NCI-H2029 (cell line): ENCODE measurements at places on chromosomes 1 and 21.

DNA sequence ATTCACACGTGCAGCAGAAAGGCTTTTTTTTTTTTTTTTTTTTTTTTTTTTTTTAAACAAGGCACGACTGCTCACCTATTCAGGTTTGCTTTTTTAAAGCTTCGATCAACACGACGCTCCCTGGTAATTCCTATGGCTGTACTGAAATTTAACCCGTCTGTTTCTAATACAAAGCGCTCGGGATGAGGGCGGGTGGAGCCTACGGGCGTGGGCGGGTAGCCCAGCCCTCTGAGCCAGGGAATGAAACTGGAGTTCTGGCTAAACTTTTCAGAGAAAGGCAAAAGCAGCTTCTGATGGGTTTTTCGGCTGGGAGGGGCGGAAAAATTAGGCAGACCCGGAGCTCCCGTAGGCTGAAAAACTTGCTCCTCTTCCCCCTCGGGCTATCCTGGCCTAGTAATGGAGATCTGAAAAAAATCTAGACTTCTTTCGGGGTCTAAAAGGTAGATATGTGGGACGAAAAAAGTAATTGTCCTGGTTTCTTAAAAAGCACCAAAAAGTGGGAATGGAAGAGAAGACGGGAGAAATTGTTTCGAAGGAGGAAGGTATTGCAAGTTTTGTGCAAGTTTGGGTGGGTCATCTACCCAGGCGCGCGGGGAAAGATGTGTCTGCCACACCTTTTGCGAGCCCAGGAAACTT is 7.4 kb downstream of the NR5A2 start:
- no peak for DNase-seq

GRCh38 chr1:25146451-25146855 is 85.8 kb downstream of the SYF2 start:
- no peak for DNase-seq

DNA sequence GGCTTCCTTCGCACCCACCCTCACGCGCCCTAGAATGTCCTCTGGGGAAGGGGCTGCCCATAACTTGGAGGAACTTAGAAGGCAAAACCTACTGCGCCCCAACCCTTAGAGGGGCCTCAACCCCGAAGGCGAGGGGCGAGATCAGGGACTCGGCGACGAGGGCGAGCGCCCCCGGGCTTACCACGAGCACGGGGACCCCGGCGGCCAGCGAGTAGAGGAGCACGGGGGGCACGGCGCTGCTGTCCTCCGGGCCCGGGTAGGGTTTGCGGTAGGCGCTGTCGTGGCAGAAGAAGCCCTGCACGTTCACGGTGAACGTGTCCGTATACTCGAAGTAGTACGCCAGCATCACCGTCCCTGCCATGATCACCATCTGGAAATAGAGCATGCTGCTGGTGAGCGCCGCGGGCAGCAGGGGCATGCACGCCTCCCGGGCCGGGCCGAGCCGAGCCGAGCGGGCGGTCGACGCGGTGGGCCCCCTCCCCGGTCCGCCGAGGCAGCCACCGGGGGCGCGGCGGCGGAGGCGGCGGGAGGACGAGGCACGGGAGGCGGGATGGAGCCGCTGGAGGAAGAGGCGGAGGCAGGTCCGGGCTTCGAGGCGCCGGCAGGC is 304 bp downstream of the PLPPR5 start:
- no peak for DNase-seq

DNA sequence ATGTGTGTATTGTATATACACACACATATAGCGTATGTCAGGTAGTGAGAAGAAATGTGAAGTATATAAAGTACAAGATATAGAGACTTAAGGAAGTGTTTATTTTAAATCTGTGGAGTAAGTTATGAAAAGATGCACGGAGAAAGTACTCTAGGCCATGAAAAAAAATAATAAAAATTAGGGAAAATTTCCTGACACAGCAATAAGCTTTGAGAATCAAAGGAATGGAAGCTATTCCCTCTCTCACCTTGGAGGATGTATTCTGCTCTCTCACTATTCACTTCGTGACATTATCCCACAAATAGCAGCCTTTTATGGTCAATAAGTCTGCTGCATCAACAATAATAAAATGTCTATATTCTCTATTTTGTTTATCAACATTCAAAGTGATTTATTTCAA is 700.4 kb upstream of the RGS18 start:
- no peak for DNase-seq

- DNase-seq: no peak
Measured at GRCh38 chr1:41850029-41850428, 68.7 kb downstream of the HIVEP3 start.

DNA sequence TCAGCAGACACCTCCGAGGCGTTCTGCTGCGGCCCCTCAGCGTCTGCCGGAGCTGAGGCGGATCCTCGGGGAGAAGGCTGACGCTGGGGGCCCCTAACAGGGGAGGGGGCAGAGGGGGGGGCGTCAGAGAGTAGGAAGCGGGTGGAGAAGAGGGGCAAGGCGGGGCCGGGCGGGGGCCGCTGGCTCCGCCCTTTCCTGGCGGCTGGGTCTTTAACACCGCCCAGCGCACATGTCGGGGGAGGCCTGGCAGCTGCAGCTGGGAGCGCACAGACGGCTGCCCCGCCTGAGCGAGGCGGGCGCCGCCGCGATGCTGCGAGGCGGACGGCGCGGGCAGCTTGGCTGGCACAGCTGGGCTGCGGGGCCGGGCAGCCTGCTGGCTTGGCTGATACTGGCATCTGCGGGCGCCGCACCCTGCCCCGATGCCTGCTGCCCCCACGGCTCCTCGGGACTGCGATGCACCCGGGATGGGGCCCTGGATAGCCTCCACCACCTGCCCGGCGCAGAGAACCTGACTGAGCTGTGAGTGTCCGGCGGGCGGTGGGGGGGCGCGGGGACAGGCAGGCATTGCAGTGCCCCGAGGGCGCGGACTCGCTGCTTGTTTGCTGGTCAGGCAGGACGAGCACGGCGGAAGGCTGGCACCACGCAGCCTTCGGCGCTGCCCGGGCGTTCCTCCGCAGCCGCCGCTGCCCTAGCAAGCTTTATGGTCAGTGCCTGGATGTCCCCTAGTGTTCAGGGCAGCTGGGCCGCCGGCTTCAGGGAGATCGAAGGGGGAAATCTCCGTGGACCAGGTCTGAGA is at the start of gene NTRK1:
TSS of gene NTRK1 (plus strand) at position 238 of the 796 bp plus-strand sequence. CDS start at position 308, 70 bp downstream.
- DNase-seq: peak; percentile 22

DNA sequence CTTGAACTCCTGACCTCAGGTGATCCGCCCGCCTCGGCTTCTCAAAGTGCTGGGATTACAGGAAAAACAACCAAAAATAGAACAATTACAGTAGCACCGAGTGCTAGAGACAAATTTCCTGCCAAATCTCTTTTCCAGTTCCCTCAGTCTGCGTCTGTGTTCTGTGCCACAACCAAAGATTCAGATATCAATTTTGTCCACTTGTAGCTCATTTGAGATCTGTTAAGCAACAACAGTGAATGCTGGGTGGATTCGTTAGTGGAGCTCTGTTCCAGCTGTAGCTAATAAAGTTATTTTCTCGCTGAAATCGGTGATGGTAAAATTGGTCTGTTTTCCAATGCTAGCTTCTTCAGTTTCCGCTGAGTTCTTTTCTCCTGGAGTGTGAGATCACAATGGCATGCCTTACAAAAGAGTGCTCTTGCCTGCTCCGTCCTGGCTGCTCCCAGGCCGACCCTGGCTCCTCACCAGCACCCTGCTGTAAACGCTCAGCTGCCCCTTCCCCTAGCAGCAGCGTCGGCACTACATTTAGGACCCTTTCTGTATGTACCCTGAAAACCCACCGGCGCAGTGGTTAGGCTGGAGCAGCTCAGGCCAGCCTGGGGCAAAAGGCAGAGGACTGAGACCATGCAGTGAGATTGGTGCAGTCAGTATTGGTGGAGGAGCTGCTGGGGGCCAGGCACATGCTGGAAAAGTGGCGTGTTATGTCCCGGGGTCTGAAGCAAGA is 395.4 kb downstream of the KIF26B start:
- DNase-seq: no peak

DNA sequence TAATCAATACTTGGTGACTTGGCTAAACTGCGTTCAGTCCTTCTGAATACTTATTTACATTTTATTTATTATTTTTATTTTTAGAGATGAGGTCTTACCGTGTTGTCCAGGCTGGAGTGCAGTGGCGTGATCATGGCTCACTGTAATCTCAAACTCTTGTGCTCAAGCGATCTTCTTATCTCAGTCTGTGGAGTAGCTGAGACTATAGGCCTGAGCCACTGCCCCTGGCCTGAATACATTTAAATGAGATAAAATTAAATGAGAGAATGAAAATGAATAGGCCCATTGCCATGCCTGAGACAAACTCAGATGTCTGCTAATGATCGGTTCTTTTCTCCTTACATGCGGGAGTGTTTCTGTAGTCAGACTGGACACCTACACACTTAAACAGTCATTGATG is 86.0 kb downstream of the GALNT2 start:
- no peak for DNase-seq

GRCh38 chr1:36963006-36963405 is 71.3 kb downstream of the GRIK3 start:
- peak; percentile 92 for DNase-seq

DNA sequence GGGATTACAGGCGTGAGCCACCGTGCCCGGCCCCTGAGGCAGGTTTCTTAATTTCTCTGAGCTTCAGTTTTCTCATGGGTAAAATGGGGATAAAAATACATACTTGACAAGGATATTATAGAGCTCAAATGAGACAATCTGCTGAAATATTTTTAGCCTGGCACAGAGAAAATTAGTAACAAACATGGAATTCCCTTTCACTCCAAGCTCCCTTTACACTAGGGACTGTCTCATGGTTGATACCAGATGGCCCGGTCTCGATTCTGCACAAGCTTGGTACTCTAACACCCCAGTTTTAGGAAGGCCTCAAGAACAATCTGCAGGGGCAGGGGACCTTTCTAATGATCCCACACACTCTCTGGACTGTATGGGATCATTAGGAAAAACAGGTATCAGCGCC is 671.7 kb downstream of the SMYD3 start:
- DNase-seq: no peak

DNA sequence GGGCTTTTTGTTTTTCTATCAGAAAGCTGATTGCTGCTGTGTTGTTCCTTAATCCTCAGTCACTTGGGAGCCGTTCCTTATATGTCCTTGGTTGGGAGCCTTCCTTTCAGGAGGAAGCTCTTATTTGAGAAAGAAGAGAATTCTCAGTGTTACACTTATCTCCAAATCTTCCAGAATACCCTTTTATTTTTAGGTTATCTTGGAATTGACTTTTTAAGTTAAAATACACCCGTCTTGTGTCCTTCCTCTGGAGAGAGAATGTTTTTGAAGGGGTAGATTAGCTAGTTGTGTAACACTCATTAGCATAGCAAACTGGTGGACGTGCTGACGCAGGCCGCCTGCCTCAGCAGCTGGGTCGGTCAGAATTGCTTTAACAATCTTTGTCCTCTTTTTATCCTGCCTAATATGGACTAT is 42.1 kb downstream of the LRRC8B start:
- DNase-seq: no peak

- DNase-seq: no peak
Measured at GRCh38 chr1:46224966-46225365, 21.8 kb downstream of the LURAP1 start.

GRCh38 chr1:186002406-186002805 is 268.2 kb downstream of the HMCN1 start:
- no peak for DNase-seq

GRCh38 chr1:193141804-193142203 is 20.0 kb downstream of the CDC73 start:
- DNase-seq: no peak

GRCh38 chr1:76210160-76210559 is 135.6 kb downstream of the ST6GALNAC3 start:
- no peak for DNase-seq

DNA sequence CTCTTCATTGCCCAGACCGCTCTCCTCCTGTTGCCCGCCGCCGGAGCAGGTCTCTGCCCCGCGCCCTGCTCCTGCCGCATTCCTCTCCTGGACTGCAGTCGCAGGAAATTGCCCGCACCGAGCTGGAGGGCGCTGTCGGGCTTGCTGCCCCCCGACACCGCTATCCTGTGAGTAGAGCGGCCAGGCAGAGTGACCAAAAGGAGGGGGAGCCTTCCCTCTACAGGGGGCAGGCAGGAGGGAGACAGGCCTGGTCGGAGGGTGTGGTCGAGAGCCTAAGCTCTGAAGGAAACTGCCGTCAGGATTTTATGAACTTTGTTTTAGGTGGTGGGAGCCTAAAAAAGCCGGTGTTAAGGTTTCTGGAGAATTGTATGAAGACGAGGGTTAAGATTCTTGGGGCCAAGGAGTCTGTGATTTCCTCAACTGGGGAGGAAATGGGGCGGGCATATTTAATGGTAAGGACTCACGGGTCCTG is 517 bp downstream of the LRIG2 start:
- DNase-seq: peak; percentile 27

DNA sequence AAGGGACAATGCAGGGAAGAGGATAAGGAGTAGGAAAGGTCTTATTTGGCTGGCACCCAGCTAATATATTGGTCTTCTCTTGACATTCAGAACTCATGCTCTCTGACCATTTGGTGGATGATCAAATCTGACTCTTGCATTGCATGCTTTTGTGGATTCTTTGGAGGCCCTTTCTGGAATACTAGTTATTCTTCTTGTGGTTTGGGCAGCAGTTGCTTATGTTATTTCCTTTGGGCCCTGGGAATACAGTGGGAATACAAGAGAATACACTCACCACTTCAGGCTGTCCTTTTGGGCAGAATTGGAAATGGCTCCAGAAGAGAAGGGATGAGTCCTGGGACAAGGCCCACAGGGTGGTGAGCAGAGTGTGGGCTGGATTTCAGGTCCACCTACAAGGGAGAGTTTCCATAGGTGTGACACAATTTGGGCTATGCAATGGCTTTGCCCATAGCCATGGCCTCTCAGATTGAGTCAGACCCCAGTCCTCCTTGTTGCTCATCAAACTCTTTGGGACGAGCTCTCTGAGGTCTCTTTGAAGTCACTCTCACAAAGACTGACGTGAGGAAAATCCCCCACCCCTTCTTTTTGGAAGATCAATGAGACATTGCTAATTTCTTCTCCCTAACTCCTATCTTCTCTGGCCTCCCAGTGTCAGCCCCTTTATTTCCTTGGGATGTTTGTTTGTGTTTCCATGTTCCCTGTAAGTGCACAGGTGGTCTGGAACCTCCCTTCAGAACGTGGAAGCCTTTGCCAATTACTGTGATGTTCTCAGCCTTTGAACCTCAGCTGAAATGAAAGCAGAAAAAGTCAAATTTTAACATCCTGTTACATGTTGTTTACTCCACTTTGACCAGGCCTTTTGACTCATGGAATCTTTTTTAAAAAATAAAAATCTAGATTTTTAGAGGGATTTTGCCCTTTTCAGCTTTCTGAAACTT is 19.4 kb downstream of the HSD11B1 start:
- no peak for DNase-seq

DNA sequence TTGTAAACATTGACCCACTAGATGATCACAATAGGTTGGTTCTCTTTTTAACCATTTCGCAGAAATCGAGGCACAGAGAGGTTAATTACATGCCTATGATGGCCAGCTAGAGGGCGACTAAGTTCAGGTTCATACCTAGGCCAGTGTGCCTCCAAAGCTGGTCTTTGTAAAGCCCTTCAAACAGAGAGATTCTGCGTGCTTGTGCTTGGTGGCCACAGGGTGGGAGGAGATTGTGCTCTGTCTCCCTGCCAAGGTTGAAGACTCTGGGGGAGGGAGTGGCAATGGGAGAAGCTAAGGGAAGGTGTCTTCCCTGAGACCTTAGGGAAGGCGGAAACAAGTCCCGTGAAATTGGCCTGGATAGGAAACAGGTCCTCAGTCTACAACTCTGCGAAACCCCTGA is 59.1 kb upstream of the RBM15 start:
- DNase-seq: no peak

GRCh38 chr1:222168621-222169020 is 379.3 kb downstream of the HHIPL2 start:
- DNase-seq: no peak

GRCh38 chr1:58456470-58456869 is 90.1 kb downstream of the OMA1 start:
- DNase-seq: no peak

- DNase-seq: no peak
Measured at GRCh38 chr1:41689139-41689538, 204.7 kb upstream of the EDN2 start.
